ENCODE measurements at places on chromosomes 6 and 20.

GRCh38 chr6:142570221-142570671, 268.4 kb downstream of the ADGRG6 start:
- H3K4me3 ChIP-seq: no peak overlapping the region
- DNase-seq: no peak
- peaks cover 19% of the 10 kb centered on the region for H3K4me1 ChIP-seq
- no peaks in the 10 kb centered on the region for H3K36me3 ChIP-seq
- peak overlapping the region; percentile 4 for H3K27ac ChIP-seq

GRCh38 chr20:14820771-14821170, 483.4 kb upstream of the FLRT3 start:
- no peaks in the 10 kb centered on the region for H3K27me3 ChIP-seq
- no peak overlapping the region for H3K4me3 ChIP-seq

- H3K4me3 ChIP-seq: no peak overlapping the region
- H3K27ac ChIP-seq: no peak overlapping the region
- no peaks in the 10 kb centered on the region for H3K36me3 ChIP-seq
Observed at GRCh38 chr6:14390805-14391204, 273.2 kb downstream of the CD83 start.

DNA sequence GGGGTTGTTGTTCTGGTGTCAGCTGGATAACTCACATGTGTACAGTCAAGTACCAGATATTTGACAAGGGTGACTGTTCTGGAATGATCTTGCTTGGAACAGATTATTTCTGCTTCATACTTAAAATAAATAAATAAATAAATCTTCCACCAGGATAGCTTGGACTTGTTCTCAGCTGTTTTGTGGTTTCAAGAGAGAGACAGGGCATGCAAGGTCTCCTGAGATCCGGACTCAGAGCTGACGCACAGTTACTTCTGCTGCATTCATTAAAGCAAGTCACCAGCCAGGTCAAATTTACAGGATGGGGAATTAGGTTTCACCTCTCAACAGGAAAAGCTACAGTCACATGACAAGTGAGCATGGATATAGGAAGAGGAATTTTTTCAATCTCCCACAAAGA, 285.0 kb upstream of the SPTLC3 start:
- DNase-seq: no peak
- H3K36me3 ChIP-seq: no peaks in the 10 kb centered on the region
- H3K4me1 ChIP-seq: no peaks in the 10 kb centered on the region
- no peaks in the 10 kb centered on the region for H3K27me3 ChIP-seq
- H3K4me3 ChIP-seq: no peak overlapping the region

DNA sequence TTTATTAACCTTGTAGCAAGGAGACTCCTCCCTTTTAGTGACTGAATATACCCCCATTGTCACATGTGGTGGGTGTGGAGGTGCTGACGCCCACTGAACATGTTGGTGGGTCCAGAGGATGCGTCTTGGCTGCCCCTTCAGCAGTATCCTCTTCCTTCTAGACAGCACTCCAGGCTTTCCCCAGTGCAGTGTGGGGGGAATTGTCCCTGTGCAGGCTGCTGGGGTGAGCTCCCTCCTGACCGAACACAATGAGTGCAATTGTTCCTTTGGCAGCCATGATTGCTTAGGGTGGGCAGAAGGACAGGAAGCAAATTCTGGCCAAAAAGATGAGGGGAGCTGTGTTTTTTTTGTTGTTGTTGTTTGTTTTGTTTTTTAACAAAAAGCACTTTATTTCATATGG, 209.3 kb upstream of the PDE10A start:
- no peaks in the 10 kb centered on the region for H3K27me3 ChIP-seq
- H3K4me1 ChIP-seq: no peaks in the 10 kb centered on the region
- H3K36me3 ChIP-seq: no peaks in the 10 kb centered on the region
- H3K27ac ChIP-seq: no peak overlapping the region

DNA sequence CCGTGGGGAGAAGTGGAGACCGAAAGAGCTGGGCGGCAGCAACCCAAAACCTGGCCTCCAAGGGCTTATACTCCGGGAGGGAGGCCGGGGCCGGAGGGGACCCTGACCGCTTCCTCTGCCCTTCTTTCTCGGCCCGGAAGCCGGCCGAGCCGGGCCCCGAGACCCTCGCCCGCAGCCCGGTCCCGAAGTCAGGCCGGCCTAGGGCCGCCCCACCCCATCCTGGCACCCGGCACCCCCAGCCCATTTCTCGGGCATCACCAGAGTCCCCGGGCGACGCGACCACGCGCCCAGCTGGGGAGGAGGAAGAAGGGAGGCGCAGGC, 572 bp upstream of the ZDHHC14 start:
- no peak for DNase-seq
- H3K4me1 ChIP-seq: peaks cover 13% of the 10 kb centered on the region
- H3K4me3 ChIP-seq: peak overlapping the region; percentile 99
- H3K27ac ChIP-seq: peak overlapping the region; percentile 94
- no peaks in the 10 kb centered on the region for H3K36me3 ChIP-seq
- H3K27me3 ChIP-seq: no peaks in the 10 kb centered on the region

- H3K4me1 ChIP-seq: peaks cover 27% of the 10 kb centered on the region
- H3K27ac ChIP-seq: peak overlapping the region; percentile 73
- no peak for DNase-seq
- no peaks in the 10 kb centered on the region for H3K36me3 ChIP-seq
- no peaks in the 10 kb centered on the region for H3K27me3 ChIP-seq
Observed at GRCh38 chr20:50501972-50502745, 8.0 kb upstream of the PTPN1 start.

DNA sequence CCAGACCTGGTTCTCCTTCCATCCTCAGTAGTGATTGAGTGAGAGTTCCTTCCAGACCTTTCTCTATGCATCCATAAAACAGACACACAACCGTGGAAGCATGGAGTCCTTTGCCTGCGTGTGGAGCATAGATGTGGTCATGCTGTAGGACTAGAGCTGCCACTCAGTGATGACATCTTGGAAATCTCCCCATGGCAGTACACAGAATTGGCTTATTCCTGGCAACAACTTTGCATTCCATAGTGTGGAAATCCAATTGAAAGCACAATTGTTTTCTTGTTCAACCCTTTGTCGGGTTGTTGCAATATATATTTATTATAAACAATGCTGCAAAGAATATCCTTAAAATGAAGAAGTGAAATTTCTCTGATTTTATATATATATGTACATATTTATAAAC, 547.8 kb downstream of the CDH26 start:
- no peak overlapping the region for H3K4me3 ChIP-seq
- DNase-seq: no peak
- no peaks in the 10 kb centered on the region for H3K4me1 ChIP-seq
- H3K27ac ChIP-seq: no peak overlapping the region
- H3K27me3 ChIP-seq: no peaks in the 10 kb centered on the region

DNA sequence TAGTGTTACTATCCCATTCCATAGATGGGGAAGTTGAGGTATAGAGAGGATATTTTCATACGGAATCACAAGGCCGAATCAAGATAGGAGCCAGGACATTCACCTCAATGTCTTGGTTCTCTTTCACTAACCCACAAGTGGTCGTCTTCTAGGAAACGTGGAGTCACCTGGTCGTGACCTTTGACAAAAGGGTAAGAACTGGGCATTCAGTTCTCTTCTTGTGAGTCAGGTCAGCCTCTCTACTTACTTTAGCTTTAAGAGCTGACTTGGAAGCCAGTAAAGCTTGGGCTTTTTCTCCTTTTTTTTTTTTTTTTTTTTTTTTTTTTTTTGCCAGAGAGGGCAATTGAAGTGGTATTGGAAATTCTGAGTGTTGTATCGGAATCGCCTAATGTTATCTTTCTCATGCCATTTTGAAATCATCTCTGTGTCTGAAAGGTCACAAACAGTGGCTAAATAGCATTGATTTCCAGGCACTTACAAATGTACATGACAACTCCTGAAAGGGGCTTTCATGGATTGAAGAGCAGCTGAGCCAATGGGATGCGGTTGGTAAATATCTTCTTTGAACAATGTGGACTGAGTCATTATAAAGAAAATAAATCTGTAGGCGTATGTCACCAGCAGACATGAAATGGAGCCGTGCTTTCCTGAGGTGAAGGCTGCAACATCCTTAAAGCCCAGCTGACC, 356.9 kb downstream of the KIF16B start:
- H3K36me3 ChIP-seq: no peaks in the 10 kb centered on the region
- no peak for DNase-seq
- H3K4me1 ChIP-seq: no peaks in the 10 kb centered on the region

DNA sequence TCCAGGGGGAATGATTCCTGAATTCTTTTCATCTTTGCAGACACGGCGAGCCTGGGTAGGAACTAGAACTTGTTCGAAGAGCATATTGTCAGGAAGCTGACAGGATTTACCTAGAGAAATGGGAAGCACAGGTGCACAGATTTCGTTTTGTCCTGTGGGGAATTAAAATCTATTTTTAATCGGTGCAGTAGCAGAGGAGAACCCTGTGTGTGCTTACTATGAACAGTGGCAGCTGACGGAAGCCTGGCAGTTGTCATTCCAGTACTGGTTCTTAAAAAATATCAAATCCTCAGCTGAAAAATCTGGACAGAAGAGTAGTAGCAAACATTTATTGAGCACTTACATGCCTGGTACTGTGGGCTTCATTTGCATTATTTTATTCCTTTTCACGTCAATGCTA, 609.0 kb downstream of the QKI start:
- H3K27ac ChIP-seq: no peak overlapping the region
- no peaks in the 10 kb centered on the region for H3K4me1 ChIP-seq
- H3K36me3 ChIP-seq: no peaks in the 10 kb centered on the region

DNA sequence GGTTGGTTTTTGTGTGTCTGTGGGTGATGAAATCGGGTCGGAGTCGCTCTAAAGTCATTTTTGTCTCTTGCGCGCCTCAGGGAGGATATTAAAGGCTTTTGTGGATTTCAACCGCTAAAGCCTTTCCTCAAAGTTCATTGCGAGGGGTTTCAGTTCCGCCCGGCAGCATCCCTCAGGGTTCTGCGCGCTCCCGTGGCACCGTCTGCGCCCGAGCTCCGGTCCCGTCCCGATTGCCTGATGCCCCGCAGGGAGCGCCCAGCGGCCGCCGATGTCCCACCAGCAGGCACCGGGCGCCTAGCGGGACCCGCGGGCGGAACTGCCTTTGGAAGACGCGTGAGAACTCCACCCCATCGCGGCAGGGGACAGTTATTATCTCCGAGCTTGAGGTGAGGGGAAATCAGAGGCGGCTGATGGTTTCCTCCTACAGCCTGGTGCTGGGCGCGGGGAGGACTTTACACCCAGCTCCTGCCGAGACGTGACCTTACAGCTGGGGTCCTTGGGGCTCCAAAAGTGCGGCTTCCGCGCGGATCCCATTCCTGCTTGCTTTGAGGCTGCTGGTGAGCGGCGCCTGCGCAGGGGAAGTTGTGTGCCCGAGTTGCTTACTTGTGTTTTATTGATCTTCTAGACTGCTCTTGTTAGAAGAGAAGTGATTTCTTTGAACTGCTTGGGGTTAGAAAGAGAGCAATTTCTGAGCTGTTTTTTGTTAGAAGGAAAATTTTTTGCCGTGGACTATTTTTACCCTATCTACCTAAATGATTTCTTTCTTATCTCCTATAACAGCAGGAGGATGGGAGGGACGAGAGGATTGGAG, 27.1 kb downstream of the ULBP1 start:
- peak overlapping the region; percentile 33 for H3K4me3 ChIP-seq
- no peaks in the 10 kb centered on the region for H3K36me3 ChIP-seq
- peaks cover 17% of the 10 kb centered on the region for H3K4me1 ChIP-seq
- no peak for DNase-seq
- peaks cover 95% of the 10 kb centered on the region for H3K27me3 ChIP-seq

- H3K27me3 ChIP-seq: peaks cover 76% of the 10 kb centered on the region
- peak; percentile 83 for DNase-seq
- H3K27ac ChIP-seq: peak overlapping the region; percentile 86
- peak overlapping the region; percentile 66 for H3K4me3 ChIP-seq
Observed at GRCh38 chr6:105994591-105995390, 91.3 kb upstream of the PRDM1 start.

- DNase-seq: peak; percentile 61
- H3K4me3 ChIP-seq: no peak overlapping the region
- no peak overlapping the region for H3K27ac ChIP-seq
- H3K27me3 ChIP-seq: no peaks in the 10 kb centered on the region
- H3K4me1 ChIP-seq: no peaks in the 10 kb centered on the region
Observed at GRCh38 chr20:25283221-25283951, 35.5 kb downstream of the PYGB start.

DNA sequence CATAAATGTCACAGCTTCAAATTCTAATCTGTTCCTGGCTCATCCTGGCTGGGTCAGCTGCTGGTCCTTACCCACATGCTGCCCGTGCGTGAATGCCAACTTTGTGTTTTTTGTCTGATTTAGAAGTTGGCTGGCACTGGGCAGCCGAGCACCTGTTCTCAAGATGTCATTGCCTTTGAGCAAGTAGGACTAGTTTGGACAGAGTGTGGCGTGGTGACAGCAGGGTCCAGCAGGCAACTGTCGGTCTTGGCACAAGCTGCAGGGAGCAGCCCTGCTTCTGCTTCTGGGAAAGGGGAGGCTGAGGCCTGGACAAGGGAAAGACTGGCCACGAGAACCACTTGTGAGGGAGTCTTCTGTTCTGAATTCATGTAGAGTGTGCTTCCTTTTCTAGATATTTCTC, 26.4 kb upstream of the ADRM1 start:
- H3K36me3 ChIP-seq: peaks cover 70% of the 10 kb centered on the region
- no peaks in the 10 kb centered on the region for H3K4me1 ChIP-seq
- H3K4me3 ChIP-seq: no peak overlapping the region
- H3K27ac ChIP-seq: no peak overlapping the region

GRCh38 chr6:4894049-4894448, 109.8 kb downstream of the RPP40 start:
- H3K4me3 ChIP-seq: no peak overlapping the region
- peaks cover 16% of the 10 kb centered on the region for H3K36me3 ChIP-seq
- no peaks in the 10 kb centered on the region for H3K27me3 ChIP-seq
- H3K4me1 ChIP-seq: no peaks in the 10 kb centered on the region
- H3K27ac ChIP-seq: no peak overlapping the region
- no peak for DNase-seq

DNA sequence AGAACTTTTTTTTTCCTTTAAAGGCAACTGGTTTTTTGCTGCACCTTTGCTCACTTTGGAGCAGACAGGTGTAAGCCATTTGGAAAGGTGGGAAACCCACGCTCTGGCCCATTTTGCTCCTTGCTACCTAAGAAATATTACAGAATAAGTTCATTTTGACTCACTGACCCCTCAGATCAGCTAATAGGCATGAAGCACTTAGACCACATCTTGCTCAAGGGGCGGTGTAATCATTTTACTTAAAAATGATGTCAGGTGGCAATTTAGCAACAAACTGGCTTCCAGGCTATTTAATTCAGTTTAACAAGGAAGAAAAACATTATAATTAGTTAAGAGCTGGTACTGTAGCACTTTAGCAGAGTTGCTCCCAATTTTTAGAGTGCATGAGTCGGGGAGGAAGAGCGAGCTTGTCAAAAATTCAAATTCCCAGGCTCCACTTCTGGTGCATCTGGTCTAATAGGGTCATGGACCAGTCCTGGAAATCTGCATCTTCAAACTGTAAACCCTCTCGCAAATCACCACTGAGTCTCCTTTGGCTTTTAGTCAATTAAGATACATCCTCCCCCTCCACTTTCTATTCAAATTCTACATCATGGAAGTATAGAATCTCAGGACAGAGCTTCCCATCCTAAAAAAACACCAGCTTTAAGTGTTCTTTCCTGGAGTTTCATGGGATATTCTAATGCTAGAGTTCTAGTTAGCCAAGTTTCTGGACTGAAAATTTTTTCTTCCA, 38.2 kb downstream of the JAG1 start:
- no peak for DNase-seq
- H3K27ac ChIP-seq: peak overlapping the region; percentile 17
- H3K27me3 ChIP-seq: no peaks in the 10 kb centered on the region
- H3K4me3 ChIP-seq: no peak overlapping the region

- peaks cover 46% of the 10 kb centered on the region for H3K27me3 ChIP-seq
- no peak overlapping the region for H3K27ac ChIP-seq
- H3K4me3 ChIP-seq: no peak overlapping the region
- DNase-seq: no peak
- H3K4me1 ChIP-seq: no peaks in the 10 kb centered on the region
Observed at GRCh38 chr6:29666826-29667130, 9.9 kb downstream of the MOG start.
